Progenitor cell of endocrine pancreas (in vitro differentiated cells): ENCODE measurements at places on chromosomes 12 and 14.

- H3K27ac ChIP-seq, result no peak overlapping the region
- DNase-seq, result no peak
These were observed 720.1 kb upstream of the TMEM132C start for GRCh38 chr12:127546721-127547505.

DNA sequence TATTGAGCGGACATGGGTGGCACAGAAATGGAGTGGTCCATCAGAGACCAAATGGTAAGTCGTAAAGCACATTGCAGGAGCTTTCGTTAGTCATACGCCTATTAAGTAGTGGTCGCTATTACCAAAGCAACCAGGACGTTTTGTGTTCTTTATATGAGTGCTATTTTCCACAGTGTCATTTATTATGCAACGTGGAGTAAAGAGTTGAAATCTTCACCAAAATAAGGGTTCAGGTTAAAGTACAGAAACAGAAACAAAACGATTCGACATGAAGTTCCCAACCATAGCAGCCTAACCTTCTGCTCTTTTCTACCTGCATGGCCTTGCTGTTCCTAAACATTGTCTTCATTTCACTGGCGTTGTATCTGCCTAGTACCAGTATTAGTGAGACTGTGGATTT lies 20.1 kb upstream of the FGD4 start:
- H3K27me3 ChIP-seq, result no peaks in the 10 kb centered on the region
- H3K4me1 ChIP-seq, result peaks cover 2% of the 10 kb centered on the region
- H3K36me3 ChIP-seq, result no peaks in the 10 kb centered on the region
- H3K4me3 ChIP-seq, result no peak overlapping the region
- H3K27ac ChIP-seq, result no peak overlapping the region

GRCh38 chr14:52124791-52125684 lies 56.2 kb upstream of the NID2 start:
- no peak for DNase-seq
- no peaks in the 10 kb centered on the region for H3K4me1 ChIP-seq
- no peak overlapping the region for H3K4me3 ChIP-seq

- H3K4me1 ChIP-seq, result no peaks in the 10 kb centered on the region
- H3K27me3 ChIP-seq, result no peaks in the 10 kb centered on the region
- DNase-seq, result no peak
- no peak overlapping the region for H3K27ac ChIP-seq
These were observed 175.0 kb downstream of the CRADD start for GRCh38 chr12:93852173-93852591.

- DNase-seq, result no peak
- no peak overlapping the region for H3K4me3 ChIP-seq
- H3K27me3 ChIP-seq, result no peaks in the 10 kb centered on the region
- no peak overlapping the region for H3K27ac ChIP-seq
- peaks cover 6% of the 10 kb centered on the region for H3K36me3 ChIP-seq
These were observed 61.9 kb upstream of the AMN1 start for GRCh38 chr12:31790759-31791158.

- DNase-seq, result no peak
- H3K27ac ChIP-seq, result no peak overlapping the region
- no peaks in the 10 kb centered on the region for H3K4me1 ChIP-seq
- no peaks in the 10 kb centered on the region for H3K27me3 ChIP-seq
- peaks cover 27% of the 10 kb centered on the region for H3K36me3 ChIP-seq
These were observed 22.2 kb downstream of the CPSF2 start for GRCh38 chr14:92143962-92144361.

GRCh38 chr12:101885912-101886561 lies 8.7 kb downstream of the DRAM1 start:
- peaks cover 8% of the 10 kb centered on the region for H3K4me1 ChIP-seq
- no peak for DNase-seq
- no peaks in the 10 kb centered on the region for H3K36me3 ChIP-seq
- H3K27me3 ChIP-seq, result peaks cover 9% of the 10 kb centered on the region

- H3K27ac ChIP-seq, result peak overlapping the region; percentile 71
- H3K4me1 ChIP-seq, result peaks cover 47% of the 10 kb centered on the region
- DNase-seq, result no peak
- no peaks in the 10 kb centered on the region for H3K27me3 ChIP-seq
These were observed 113.3 kb downstream of the CALM1 start for GRCh38 chr14:90510159-90510558.

DNA sequence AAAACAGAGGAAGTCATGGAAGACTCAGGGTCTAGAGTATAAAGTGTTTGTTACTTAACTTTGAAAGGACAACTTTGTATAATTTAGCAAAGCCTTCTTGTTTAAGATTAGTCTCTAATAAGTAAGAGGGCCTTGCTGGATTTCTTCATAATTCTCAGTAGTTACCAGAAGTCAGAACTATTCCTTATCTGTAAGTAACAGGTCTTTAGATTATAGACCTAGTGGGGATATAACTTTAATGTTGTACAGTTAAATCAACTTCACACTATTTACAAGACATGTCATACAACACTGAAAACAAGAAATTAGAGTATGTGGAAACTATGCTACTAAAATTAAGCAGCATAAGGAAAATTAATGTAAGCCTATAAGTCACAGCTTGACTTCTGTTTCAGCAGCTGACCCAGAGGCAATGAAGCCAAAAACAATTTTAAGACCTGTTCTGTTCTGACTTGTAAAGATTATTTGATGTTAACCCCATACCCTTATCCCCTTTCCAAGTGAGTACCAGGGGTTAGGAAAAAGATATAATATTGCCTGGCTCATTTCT lies 398.3 kb downstream of the RAD51B start:
- peaks cover 19% of the 10 kb centered on the region for H3K4me1 ChIP-seq
- H3K36me3 ChIP-seq, result peaks cover 7% of the 10 kb centered on the region
- H3K27ac ChIP-seq, result no peak overlapping the region
- H3K4me3 ChIP-seq, result no peak overlapping the region
- no peaks in the 10 kb centered on the region for H3K27me3 ChIP-seq
- no peak for DNase-seq

DNA sequence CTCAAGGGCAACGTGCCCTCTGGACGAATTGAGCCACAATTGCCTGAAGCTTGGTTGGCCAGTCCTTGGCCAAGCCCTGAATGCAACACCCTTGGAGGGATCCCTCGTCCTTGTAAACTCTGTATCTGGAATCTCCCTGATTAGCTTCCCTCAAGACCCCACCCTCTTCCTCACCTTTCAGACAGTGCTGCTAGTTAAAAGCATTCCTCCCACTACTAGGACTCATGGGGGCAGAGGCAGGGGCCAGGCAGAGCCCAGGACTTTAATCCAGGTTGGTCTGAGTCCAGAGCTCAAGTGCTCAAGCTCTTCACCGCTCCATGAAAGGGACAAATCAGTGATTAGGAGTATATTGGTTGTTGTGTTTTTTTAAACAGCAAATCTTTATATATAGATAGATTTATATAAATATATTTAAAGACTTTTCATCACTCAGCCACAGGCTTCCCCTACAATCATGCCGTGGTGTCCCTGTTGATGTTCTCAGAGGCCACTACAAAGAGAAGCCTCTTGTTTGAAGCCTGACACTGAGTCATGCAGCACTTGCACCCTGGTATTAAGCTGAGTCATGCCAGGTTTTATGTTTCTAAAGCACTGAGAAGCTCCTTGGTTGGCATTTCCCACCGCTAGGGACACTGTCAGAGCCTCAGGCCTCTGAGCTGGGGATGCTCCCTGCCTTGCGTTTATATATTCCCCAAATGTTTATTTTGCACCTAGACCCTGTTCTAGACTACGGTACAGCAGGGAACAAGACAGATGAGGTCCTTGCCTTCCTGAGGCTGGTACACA lies 53.8 kb upstream of the GSC start:
- H3K27me3 ChIP-seq, result peaks cover 15% of the 10 kb centered on the region
- no peak overlapping the region for H3K4me3 ChIP-seq
- no peak overlapping the region for H3K27ac ChIP-seq
- no peaks in the 10 kb centered on the region for H3K36me3 ChIP-seq
- no peak for DNase-seq
- H3K4me1 ChIP-seq, result no peaks in the 10 kb centered on the region

- H3K27me3 ChIP-seq, result peaks cover 5% of the 10 kb centered on the region
- H3K27ac ChIP-seq, result no peak overlapping the region
- DNase-seq, result no peak
- H3K36me3 ChIP-seq, result no peaks in the 10 kb centered on the region
- peaks cover 2% of the 10 kb centered on the region for H3K4me1 ChIP-seq
These were observed 159.9 kb upstream of the SRRM4 start for GRCh38 chr12:118821386-118821925.

DNA sequence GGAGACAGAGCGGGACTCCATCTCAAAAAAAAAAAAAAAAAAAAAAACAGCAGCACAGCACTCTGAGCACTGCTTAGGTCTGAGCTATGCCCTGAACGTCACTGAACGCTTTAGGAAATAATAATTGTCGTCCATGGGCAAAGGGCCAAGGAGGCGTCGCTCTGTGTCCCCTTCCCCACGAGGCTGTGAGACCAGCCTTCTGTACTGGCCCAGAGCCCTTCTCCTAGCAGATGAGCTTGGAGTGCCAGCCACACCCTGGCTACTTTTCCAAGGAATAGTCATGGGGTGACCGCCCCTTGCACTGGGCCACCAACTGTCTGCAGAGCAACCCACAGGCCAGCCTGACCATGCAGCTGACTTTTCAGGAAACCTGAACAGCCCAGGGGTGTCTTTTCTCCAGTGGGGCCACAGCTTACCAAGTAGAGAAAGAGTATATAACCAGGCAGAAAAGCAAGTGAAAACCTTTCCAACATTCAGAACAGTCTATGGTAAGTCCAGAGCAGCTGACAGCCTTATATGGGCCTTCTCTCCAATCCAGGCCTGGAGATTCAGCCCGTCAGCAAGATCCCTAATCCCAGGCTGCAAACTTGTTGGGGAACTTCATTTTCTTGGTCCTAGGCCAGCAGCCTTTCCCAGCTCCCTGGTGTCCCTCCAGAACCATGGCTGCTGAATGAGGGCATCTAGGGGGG lies 28.5 kb downstream of the CD9 start:
- H3K4me1 ChIP-seq, result peaks cover 18% of the 10 kb centered on the region
- DNase-seq, result no peak
- H3K4me3 ChIP-seq, result no peak overlapping the region
- H3K36me3 ChIP-seq, result no peaks in the 10 kb centered on the region
- peaks cover 23% of the 10 kb centered on the region for H3K27me3 ChIP-seq

- DNase-seq, result no peak
- no peak overlapping the region for H3K27ac ChIP-seq
- H3K4me1 ChIP-seq, result peaks cover 6% of the 10 kb centered on the region
- H3K36me3 ChIP-seq, result no peaks in the 10 kb centered on the region
- no peak overlapping the region for H3K4me3 ChIP-seq
These were observed 4.1 kb upstream of the RERG start for GRCh38 chr12:15225136-15225862.

DNA sequence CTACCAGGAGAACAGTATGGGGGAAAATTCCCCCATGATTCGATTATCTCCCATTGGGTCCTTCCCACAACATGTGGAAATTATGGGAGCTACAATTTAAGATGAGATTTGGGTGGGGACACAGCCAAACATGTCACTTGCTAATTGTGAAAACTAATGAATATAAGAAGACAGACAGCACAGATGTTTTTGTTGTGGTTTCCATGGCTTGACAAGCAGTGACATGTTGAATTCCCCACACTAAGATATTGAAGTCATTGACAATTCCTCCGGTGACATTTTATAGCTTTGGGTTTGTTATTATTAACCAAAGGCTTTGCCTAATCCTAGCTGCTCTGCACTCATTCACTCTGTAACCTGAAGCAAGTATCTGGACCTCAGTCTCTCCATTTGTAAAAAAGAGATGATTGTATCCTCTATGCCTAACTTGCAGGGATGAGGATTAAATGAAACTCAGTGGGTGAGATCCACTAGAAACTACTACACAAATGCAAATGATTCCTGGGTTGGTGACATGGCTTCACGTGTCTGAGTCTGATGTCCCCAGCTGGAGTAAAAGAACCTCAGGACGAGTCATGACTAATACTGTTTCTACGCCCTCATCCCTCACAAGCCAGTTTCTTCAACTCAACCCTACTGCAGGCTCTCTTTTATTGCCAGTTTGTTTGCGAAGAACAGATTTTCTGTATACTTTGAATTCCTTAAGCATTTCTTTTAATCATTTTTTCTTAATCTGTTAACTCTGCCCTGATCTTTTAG lies 71.6 kb downstream of the ASCL1 start:
- no peak for DNase-seq
- H3K4me3 ChIP-seq, result no peak overlapping the region
- H3K36me3 ChIP-seq, result no peaks in the 10 kb centered on the region
- H3K27me3 ChIP-seq, result peaks cover 31% of the 10 kb centered on the region
- H3K4me1 ChIP-seq, result peaks cover 2% of the 10 kb centered on the region
- no peak overlapping the region for H3K27ac ChIP-seq

DNA sequence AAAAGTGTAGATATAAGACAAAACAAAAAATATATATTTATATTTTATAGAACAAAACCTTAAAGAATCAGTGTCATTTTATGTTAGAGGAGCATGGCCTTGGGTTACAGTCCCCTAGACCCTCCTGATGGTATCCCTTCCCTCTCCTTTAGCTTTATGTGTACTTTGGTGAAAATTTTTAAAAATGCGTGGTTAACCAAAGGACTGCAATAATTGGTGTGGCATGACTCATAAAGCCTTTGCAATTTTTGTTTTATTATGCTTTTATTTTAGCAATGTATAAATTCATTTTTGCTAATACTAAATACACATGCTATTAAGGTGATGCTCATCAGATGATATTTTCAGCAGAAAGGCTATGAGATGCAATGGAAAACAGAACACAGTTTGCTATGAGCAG lies 264.4 kb downstream of the SYT1 start:
- DNase-seq, result no peak
- H3K4me3 ChIP-seq, result no peak overlapping the region

- peaks cover 55% of the 10 kb centered on the region for H3K36me3 ChIP-seq
- no peak for DNase-seq
These were observed 12.9 kb downstream of the LRIG3 start for GRCh38 chr12:58907391-58907790.

DNA sequence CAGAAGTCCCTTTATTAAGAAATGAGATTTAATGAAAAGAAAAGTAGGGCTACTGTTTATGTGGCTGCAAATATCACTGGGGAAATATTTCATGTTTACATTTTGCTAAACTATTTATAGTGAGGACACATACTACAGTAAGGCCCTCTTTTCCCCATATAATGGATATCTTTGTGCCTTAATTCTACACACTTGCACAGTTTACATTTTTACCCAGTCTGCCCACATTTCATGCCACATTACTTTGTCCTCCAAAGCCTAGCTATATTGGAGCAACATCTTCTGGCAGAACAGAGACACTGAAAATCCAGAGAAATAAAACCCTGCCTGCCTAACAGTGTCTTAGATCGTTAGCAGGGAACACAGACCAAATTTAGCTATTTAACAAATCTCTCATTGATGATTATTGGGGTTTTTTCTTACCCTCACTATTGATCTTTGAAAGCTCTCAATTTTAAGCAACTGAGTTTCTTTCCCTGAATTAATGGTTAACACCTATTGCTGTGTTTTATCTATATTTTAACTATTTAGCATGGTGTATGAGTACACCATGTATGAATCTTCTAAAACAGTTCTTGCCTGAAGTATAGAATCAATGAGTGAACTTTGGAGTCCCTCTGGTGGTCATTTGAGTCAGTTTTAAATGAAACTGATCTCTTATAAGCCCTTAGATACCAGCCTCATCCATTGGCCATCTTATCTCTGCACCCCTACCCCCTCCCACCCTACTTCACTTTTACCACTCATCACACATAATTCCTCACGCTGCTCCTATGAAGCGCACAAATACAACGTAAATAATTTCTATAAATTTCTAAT lies 170.2 kb downstream of the BCAT1 start:
- peaks cover 25% of the 10 kb centered on the region for H3K4me1 ChIP-seq
- DNase-seq, result no peak
- no peak overlapping the region for H3K27ac ChIP-seq
